ENCODE measurements at places on chromosomes 7 and 10.

DNA sequence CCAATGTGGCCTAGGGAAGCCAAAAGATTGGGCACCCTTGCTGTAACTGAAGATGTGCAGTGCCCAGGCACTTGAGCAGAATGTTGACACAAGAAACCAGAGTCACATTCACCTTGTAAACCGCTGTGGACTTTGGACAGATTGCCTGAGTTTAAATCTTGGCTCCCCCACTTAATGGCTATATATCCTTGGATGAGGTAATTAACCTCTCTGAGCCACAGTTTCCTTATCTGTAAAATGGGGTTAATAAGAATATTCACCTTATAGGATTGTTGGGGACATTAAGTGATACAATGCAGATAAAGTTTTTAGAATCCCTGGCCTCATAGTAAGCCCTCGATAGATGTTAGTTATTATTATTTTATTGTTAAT is 331.0 kb downstream of the LRMDA start:
- DNase-seq: no peak

GRCh38 chr7:8229927-8230326 is 32.0 kb downstream of the ICA1 start:
- DNase-seq: no peak

DNA sequence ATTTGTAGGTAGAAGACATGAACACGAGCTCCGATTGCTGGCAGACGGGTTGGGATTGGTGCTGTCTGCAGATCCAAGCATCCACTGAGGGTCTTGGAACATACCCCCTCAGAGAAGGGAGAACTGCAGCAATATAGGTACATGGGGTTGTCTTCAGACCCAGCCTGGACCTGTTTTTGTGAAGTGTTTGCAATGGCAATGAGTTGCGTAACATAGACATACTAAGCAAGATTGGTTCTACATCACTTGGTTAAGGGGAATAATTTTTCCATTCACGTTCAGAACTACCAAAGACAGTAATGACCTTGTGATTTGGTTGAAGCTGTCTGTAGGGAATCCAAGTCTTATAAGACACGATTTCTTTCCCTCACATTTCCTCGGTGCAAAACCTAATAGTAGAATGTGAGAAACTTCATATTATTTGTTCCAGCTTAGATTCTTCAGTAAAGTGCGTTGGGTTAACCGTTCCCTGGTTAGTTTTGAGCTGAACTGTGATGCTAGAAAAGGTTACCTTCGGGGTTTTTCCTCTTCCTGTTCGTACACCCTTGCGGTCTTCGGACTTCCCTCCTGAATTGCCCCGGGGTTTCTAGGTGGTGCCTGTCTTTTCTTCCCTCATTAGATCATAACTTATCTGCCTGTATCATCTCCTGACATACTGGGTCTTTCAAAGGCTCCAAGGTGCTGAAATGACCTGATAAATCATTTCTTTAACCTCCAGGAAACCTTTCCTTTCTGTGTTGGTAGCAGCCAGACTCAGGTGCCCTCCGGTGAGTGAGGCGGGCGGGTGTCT is 14.4 kb downstream of the PROSER2 start:
- DNase-seq: no peak

DNA sequence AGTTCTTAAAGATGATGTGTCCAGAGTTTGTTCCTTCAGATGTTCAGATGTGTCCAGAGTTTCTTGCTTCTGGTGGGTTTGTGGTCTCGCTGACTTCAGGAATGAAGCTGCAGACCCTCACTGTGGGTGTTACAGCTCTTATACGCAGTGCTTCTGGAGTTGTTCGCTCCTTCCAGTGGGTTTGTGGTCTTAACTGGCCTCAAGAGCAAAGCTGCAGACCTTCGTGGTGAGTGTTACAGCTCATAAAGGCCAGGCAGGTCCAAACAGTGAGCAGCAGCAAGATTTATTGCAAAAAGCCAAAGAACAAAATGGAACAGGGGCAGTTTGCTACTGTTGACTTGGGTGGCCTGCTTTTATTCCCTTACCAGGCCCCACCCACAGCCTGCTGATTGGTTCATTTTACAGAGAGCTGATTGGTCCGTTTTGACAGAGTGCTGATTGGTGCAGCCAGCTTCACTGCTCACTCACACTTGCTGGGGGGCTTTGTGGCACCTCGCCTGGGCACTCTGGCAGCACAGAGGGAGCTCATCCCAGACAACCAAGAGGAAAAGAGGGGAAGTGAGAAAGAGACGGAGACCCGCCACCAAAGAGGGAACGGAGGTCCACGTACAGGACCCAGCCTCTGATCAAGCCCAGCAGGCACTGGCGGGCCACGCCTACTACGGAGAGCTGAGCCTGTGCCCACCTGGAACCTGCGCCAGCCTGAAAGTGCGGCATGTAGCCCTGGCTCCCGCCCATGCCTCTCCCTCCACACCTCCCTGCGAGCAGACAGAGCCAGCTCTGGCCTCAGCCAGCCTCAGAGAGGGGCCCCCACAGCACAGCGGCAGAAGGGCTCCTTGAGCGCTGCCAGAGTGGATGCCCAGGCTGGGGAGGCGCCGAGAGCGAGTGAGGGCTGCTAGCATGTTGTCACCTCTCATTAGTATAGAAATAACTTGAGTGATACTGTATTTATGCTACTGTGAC is 55.8 kb upstream of the SEMA3C start:
- DNase-seq: no peak

GRCh38 chr7:149849174-149849573 is 11.0 kb downstream of the ZNF862 start:
- no peak for DNase-seq

- DNase-seq: no peak
Observed at GRCh38 chr10:31708474-31708873, 220.2 kb downstream of the ARHGAP12 start.

- no peak for DNase-seq
Observed at GRCh38 chr7:158550886-158551452, 36.7 kb downstream of the PTPRN2 start.

DNA sequence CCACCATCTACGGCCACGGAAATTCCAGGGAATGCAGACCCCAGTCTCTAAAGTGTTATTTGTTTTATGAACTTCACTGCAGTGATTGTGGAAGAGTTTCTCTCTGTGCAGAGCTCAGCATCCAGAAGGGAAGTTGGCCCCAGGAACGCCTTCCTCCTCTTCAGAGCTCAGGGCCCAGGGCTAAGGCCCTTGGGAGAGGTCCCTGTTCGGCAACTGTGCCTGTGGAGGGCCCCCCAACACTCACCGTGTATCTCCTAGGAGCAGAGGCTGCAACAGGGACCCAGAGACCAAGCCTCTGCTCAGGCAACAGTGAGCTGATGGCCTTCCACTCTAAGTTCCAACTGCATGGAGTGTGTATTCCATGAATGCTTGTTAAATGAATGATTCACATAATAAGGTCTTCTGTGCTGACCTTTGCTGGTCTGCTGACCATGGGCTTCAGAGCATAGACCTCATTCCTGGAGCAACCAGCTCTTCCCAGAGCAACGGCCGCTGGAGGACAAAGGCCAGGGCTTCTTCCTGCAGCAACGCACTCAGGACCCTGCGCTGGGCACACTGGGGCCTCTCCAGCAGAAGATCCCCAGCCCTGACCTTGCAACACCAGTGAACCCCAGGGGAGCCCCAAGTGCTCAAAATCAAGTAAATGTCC is 7.7 kb downstream of the DIP2C start:
- no peak for DNase-seq

DNA sequence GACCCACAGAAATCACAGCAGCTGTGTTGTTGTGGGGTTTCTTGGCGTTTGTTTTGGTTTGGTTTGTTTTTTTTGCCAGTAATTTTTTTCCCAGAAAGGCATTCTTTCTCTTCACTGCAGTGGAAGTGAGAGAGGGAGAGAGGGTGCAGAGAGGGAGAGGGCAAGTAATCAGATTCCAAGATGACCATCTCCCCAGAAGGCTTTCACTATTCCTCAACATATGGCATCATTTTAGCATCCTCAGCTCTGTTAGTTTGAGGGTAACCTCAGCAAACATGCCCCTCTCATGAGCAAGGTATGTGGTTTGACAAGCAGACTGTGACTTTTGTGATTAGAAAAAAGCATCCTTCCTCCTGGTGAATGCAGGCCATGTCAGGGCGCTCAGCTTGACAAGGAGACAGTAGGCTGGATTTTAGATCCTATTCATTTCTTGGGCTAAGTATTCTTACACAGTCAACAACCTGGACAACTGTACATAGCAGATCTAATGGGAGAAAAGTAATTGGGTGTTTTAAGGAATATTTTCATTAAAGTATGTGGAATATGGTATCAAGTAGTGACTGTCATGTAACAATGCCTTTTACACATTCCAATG is 86.3 kb upstream of the PIK3CG start:
- DNase-seq: no peak

- no peak for DNase-seq
Observed at GRCh38 chr10:70615784-70616522, 13.4 kb upstream of the PRF1 start.

GRCh38 chr10:48456808-48457761 is 147.8 kb downstream of the ARHGAP22 start:
- no peak for DNase-seq

DNA sequence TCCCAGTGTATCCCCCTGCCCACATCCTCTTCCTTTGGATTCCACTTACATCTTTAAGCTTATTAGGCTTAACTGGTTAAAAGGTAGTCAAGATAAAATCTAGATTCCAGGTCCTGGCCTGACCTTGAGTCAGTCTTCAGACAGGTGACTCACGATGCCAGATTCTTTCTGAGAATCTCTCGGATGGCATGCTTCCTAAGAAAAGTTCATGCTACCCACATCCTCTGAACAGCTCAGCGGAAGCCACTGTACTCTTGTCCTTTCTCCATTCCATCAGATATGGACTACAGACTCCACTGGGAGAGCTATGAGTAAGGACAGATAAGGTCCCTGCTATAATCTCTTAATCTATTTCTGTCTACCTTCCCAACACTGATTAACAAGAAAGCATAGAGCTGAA is 43.4 kb downstream of the DNMBP start:
- DNase-seq: no peak

GRCh38 chr7:45663167-45663921 is 89.2 kb downstream of the ADCY1 start:
- DNase-seq: peak; percentile 59

GRCh38 chr10:132162590-132163277 is 24.0 kb upstream of the DPYSL4 start:
- DNase-seq: no peak

- DNase-seq: no peak
Observed at GRCh38 chr7:26696161-26696560, 168.2 kb downstream of the SKAP2 start.

Measured in NAMALWA (cell line).